Epithelial cell of prostate (primary cell): ENCODE measurements at places on chromosomes 7 and 10.

DNA sequence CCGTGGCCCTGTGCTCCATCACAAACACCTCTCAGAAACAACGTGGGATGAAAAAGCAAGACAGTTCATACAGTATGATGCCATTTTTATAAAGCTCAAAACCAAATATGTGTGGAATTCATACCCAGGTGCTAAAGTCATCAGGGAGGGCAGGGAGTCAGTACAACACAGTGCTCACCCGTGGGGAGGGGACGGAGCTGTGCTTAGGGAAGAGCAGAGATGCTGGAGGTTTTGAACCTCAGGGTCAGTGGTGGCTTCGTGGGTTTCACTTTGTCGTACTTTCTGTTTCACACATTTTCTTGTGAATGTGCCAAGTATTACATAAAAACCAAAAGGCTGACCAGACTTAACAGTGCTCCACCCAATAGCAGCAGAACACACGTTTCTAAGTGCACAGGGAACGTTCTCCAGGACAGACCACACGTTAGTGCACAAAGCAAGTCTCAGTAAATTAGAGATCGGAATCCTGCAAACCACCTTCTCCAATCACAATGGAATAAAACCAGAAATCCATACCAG is 21.2 kb downstream of the ZMIZ2 start:
- peak; percentile 5 for DNase-seq

GRCh38 chr10:72913287-72913686 is 19.7 kb downstream of the OIT3 start:
- no peak for DNase-seq

DNA sequence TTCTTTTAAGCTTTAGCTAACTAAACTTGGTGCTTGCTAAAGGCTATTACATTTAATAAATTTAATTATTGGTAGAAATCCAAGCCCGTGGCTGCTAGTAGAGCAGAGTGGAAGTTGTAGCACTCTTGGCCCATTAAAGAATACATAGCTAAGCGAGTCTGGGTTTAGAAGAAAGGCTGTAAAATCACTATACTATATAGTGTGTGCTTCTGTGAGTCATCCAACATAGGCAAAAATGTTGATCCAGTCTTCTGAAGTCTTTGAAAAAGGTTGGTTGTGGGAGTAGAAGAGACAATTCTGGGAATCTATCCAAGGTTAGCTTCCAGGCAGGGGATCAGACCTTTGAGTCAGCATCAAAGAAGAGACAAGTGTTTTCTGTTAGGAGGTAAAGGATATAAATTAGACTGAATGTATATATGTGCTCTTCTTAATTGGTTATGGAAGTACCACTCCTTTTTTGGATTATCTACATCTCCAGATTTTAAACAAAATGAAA is 664.2 kb downstream of the NXPH1 start:
- no peak for DNase-seq

- DNase-seq: no peak
These were observed 21.4 kb upstream of the KIF20B start for GRCh38 chr10:89679986-89680385.

DNA sequence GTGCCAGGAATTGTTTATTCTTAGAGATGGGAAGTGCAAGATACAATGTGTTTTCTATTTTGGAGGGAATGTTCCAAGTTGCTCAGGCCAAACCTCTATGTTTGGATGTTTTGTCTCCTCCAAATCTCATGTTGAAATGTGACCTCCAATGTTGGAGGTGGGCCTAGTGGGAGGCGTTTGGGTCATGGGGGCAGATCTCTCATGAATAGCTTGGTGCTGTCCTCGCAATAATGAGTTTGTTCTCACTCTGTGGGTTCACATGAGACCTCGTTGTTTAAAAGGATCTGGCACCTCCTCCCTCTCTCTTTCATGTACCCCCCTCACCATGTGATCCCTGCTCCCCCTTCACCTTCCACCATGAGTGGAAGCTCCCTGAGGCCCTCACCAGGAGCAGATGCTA is 8.3 kb upstream of the GDF10 start:
- no peak for DNase-seq

GRCh38 chr7:34327681-34328080 is 330.3 kb upstream of the NPSR1 start:
- DNase-seq: no peak

DNA sequence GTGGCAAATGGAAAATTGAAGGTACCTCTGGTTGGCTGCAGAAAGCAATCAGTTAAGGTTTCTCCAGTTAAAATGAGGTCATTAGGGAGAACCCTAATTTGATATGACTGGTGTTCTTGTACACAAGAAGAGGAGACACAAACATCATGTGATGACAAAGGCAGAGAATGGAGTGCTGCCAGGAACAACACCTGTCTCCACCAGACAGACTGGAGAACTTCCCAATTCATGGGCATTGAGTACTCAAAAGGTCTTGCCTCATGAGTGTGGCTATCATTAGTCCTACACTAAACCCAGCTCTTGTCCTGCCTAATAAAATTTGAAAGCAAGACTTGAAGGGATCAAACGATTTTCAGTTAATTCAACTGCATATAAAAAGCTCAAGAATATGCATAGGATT is 152.6 kb downstream of the PTPN20 start:
- no peak for DNase-seq

GRCh38 chr7:128697302-128697905 is 25.3 kb downstream of the GARIN1A start:
- DNase-seq: no peak

DNA sequence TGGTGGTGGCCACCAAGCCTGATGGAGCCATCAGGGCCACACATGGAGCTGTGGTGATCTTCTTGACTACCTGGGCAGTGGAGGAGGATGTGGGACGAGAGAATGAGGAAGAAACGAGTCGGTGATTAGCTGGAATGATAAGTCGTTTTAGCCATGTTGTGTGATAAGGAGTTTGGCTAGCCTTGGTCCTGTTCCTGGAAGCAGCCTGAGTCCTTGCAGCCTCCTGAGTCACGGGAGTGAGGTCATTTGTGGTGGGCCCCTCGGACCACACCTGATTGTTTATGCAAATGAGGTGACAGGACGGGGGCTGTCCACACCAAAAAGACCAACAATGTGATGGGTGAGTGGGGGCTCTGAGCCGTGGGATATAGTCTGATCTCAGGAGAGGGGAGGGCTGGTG is 554.4 kb downstream of the PTPRN2 start:
- no peak for DNase-seq

DNA sequence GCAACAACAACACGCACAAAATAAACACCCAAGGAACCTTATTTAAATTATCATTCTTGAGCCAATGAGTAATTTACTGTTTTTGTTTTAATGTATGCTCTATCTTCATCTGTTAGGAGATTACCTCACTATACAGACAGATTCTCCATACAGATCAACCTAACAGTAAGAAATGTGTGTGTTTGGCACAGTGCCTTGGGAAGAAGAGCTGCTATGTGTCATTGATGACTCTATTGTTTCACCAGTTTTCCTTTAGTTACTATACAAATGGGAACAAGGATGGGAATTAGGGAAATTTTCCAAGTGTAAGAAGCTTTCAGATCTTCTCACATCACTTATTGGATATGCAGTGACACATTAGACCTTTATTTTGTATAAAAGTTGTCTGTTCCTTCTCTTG is 640.3 kb downstream of the NRG3 start:
- DNase-seq: no peak

- DNase-seq: no peak
These were observed 671 bp upstream of the PAXIP1 start for GRCh38 chr7:155003376-155004214.

GRCh38 chr10:96152437-96152836 is 22.3 kb downstream of the ZNF518A start:
- DNase-seq: no peak

DNA sequence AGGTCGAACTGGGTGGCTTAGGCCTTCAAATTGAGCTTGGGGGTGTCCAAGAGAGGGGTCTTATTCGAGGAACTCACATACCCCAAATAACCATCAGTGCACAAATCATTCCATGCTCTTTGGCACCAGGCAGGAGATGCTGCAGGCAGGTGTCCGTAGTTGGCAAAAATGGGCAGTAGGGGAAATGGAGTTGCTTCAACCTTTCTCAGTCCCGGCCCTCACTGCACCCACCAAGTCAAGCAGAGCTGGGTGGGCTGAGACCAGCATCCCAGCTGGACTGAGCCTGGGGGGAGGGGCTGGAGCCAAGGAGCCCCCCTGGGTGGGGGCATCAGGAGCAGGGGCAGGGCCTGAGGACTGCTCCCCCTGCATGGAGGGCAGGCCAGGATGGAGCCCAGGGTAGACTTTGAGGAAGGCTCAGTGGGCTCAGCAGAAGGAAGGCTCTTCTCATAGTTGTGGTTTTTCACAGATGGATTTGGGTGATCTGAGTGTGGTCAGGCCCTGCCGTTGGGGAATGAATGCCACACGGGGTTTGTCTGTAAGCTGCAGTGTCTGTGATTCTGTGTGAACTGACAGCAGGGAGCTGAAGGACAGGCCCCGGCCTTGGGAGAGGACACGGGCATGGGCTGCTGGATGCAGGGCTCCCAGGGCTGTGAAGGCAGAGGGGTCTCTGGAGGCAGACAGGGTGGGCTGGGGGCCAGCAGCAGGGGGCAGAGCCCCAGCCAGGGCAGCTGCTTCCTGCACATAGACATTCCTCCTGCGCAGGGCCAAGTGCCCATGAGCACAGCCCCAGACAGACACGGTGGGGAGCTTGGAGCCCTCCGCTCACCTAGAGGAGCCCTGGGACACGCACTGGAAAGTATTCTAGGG is 144.5 kb downstream of the ADCY1 start:
- DNase-seq: no peak

DNA sequence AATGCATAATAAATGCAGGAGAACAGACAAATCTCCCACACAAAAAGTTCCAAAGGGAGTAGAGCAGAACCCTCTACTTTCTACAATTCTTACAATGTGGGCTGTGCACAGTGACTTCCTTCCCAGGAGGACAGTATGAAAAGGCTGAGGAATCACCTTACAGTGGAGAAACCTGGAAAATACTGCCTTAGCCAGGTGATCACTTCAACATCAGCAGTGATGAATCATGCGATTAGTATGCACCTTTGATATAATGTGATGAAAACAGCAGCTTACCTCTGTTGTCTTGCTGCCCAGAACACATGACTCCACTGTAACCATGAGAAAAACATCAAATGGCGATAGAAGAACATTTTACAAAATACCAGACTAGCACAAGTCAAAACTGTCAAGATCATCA is 329.7 kb upstream of the POM121L12 start:
- DNase-seq: no peak

- DNase-seq: no peak
These were observed 189.0 kb upstream of the SH2B2 start for GRCh38 chr7:102097601-102098161.

DNA sequence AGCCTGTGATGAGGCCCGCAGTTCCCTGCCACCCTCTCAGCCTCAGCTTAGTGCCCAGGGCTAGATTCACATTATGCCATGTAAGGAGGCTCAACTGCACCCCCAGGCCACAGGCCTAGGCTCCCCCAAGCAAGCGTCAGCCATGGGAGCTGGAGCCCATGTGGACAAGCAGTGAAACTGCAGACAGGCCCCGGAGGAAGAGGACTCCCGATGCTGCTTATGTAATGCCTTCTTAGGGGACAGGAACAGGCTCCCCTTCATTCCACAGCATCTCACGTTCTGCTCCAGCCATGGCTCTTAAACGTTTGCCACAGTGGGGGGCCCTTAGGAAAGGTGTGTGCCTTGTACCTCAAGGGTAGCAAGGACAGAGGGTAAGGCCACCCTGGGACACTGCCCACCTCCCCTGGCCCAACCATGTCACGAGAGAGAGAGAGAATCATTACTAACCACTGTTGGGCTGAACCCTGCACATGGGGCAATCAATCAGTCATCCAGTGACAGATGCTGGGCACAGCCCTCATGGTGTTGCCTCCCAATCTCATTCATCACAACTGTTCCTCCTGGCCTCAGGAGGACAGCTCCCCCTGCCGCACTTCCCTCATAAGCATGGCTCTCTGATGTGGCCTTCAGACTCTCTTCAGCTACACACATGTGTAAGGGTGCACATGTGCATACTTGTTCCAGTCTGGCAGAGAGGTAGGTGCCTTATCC is 263.0 kb downstream of the GRID1 start:
- DNase-seq: no peak

- no peak for DNase-seq
These were observed 675.0 kb upstream of the MBL2 start for GRCh38 chr10:53447576-53447975.

GRCh38 chr7:79598351-79598750 is 144.9 kb upstream of the MAGI2 start:
- DNase-seq: no peak

- no peak for DNase-seq
These were observed 80.3 kb downstream of the CALD1 start for GRCh38 chr7:134859783-134860182.

- no peak for DNase-seq
These were observed 196.8 kb downstream of the PPP1R3A start for GRCh38 chr7:113722006-113722405.

DNA sequence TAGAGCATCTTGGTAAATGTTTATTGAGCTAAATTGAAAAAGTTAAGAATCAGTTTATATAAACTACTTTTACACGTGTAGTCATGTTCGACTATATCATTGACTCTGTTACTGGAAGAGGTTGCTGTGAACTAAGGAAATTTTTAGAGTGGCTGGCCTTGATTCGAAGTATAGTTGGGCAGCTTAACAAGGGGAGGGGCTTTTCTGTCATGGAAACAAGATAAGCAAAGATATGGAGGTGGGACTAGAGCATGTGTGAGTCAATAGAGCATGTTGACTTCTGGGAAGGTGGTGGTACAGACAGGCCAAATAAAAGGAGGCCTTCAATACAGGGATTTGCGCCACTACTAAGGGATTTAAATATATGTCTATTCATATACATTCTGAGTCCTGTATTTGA is 7.6 kb downstream of the ATP5F1C start:
- DNase-seq: no peak

GRCh38 chr7:112272921-112273561 is 66.5 kb downstream of the ZNF277 start:
- no peak for DNase-seq

DNA sequence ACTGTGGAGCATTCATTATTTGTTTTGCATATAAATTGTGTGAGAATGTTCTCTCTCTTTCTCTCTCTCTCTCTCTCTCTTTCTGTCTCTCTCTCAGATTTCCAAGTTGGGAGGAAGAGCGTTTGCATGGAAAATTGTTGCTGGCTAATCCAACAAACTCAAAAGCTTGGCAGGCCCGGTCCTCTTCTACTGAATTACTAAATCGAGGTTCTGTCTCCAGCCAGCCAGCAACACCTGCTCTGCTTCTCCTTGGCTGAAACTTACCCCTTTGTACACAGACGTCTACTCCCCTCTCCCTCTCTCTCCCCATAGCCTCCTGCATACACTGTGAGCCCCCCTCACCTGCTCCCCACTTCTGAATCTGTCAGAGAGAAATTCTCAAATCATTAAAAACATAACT is 996.4 kb upstream of the AUTS2 start:
- DNase-seq: no peak
